ENCODE measurements at places on chromosomes 3 and 15.

DNA sequence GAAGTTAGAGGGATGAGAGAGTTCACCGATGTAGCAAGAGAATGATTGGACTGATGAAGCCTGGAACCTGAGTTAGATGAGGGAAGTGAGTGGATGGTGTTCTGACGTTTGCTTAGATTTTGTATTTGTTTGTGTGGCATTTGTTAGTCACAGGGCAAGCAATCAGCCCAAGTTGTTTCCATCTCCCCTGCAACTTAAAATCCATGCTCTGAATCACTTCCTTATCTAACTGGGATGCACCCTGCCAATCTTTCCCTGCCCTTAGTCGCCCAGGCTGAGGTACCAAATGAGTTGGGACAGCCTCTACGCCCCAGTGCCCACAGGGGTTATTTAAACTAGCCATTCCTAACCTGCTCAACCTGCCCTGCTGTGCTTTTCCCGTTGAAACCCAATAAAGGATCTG lies 12.6 kb downstream of the PAQR5 start:
- no peak for DNase-seq

DNA sequence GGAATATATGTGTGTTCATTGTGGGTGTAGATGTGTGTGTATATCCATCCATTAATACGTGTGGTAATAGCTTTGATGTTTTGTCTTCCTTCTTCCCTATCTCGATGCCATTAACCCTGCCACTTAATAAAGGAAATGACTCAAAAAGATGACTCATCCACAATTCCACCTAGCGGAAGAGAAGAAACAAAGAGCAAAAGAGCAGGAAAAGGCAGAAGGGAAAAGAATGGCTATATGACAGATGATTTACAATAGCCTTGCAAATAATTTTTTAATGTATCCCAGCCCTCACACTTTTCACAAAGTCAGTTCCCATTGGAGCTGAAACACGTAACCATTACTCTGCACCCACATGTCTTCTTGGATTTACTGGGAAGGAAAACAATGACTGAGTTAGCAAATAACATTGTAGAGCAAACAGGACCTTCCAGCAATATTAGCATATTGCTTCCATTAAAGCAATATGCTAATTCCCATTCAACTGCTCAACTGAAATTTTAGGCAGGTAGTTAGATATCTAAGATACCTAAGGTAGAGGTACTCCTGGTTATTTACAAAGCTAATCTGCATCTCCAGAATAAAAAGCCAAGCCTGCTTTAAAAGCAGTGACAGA lies 197.2 kb downstream of the KCNAB1 start:
- DNase-seq = no peak

GRCh38 chr3:27861046-27862036 lies 139.2 kb upstream of the EOMES start:
- DNase-seq = no peak

DNA sequence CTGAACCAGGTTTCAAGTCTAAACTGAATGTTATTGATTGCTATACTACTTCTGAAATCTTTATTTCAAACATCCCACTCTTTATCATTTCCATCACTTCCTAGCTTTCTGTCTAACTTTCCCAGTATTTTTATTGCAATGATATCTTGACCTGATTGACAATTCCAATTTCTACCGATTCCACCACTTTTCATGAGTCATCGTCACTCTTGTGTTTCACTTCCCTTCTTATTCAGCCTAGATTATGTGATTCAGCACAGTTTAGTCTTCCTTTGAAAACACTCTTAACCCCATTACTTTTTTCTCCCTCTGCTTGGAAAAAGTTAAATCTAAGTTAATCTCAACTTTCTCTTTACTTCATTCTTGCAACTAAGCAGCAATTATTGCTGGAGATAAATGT lies 62.6 kb downstream of the SLC7A14 start:
- no peak for DNase-seq

DNA sequence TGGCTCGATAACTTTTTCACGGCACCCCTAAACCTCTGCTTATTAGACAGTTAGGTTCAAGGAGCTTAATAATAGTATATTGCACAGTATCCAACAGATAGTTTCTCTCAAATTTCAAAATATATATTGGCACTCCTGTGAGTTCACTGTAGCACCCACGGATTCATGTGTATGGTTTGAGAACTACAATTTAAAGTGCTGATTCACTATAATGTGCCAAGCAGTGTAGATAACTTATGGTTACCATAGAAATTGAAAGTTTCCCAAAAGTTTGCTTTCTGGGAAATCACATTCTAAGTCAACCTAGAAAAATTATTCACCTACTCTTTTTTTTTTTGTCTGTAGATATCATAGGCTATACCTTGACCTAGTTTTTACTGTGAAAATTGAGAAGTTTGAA lies 86.6 kb downstream of the GAP43 start:
- no peak for DNase-seq

- DNase-seq = no peak
These were observed 145.8 kb downstream of the CBLB start for GRCh38 chr3:105722943-105723556.

DNA sequence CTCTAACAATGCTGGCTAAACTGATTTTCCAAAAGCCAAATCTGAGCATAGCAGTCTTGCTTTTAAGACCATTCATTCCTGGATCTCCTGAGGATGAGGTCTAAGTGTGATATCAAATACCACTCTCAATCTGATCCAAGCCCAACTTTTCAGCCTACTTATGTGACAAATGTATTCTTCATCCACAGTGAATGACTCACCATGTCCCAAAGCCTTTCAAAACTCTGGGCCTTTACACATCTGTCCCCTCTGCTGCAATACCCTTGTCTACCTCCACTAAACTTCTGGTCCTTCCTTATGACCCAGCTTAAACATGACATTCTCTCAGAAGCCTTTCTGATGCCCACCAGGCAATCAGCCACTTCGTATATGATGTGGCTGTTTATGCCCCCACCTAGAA lies 4.6 kb downstream of the ANAPC13 start:
- DNase-seq = no peak
